ENCODE measurements at places on chromosomes 2 and 18.

GRCh38 chr2:193476171-193476800, 1281.6 kb upstream of the TMEFF2 start:
- DNase-seq: peak; percentile 26

- no peak for DNase-seq
These were observed 443.3 kb downstream of the SOCS6 start for GRCh38 chr18:70732188-70732587.

- no peak for DNase-seq
These were observed 72.7 kb downstream of the TWIST2 start for GRCh38 chr2:238920601-238921001.

DNA sequence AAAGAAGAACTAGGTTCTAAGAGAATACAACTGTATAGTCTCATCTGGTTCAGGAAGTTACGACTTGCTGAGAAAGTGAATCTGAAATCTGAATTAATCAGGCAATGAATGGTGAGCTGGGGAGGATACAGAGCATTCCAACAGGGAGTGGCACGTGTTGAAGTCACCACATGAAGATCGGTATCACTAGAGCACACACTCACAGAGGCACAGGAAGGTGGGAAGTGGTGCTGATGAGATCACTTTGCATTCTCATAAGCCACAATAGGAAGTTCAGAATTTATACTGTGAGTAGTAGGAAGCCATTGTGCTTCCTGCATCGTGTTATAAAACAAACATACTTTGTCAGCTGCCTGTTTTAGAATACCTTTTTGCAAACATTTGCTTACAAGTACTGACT, 615.0 kb upstream of the DDX18 start:
- DNase-seq: no peak

- no peak for DNase-seq
These were observed 84.5 kb upstream of the MCFD2 start for GRCh38 chr2:46999857-47000678.

Measured in Caki2 (cell line).